ENCODE measurements at places on chromosomes 5 and 9. TPM values are rescaled to one million over a fixed set of nuclear protein-coding genes. Genes with fewer than 3 reads are reported as not detected.
A peak's percentile ranks its signal among the peaks of the same experiment; 100 is the strongest.

DNA sequence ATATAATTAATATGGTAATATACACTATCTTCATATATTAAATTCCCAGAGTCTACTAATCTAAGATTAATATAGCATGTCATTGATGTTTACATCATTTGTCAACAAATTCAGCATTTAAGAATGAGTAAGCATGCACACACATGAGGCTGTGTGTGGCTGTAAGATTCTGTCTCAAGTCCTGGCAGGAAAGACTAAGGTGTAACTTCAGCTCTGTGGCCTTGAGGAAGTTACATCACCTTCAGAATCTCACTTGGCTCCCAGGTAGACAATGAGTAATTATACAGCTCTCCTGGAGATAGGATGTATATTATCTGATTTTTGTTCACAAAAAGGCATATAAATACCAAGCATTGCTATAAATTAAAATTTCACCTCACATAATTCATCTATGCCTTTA lies 119.4 kb upstream of the IQGAP2 start:
- no peak for DNase-seq
- no peaks in the 10 kb centered on the region for H3K4me1 ChIP-seq
- H3K27ac ChIP-seq = no peak overlapping the region
- H3K36me3 ChIP-seq = no peaks in the 10 kb centered on the region
- H3K4me3 ChIP-seq = no peak overlapping the region
- H3K27me3 ChIP-seq = no peaks in the 10 kb centered on the region

The ZNF454 gene
- 0.61 TPM for total RNA-seq

DNA sequence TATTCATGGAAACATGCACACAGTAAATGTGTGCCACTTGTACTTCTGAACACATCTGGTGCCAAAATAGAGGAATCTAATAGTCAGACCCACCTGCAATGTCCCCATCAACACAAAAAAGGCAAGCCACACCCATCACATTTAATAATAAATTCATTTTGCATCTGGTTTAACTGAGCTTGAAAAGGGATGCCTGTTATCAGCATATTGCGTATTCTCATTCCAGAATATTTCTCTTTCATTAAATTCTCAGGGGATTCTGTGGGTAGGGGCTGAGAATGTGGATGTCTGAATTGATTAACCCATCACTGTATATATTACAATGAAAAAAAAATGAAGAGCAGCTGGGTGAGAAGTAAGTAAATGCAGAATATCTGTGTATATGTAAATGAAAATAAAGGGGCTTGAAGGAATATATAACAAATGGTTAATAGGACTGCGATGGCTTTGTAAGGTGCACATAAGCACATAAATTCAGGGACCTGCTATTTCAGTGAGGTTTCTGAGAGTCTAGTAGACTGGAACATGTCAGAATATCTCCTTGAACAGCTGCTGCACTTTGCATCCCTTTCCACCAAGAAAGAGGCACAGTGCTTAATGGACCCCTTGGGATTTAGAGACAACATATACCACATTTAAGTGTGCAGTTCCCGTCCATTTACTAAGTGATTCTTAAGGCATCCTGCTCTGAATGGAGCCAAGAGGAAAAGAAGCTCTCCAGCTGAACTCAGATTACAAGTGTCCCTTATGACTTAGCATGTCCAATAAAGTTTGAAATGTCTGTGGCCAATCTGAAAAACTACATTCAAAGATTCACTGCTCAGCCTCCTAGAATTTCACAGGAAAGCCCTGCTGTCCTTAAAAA lies 104.1 kb upstream of the NIPBL start:
- H3K4me1 ChIP-seq = no peaks in the 10 kb centered on the region
- no peaks in the 10 kb centered on the region for H3K27me3 ChIP-seq
- H3K36me3 ChIP-seq = no peaks in the 10 kb centered on the region
- no peak for DNase-seq

DNA sequence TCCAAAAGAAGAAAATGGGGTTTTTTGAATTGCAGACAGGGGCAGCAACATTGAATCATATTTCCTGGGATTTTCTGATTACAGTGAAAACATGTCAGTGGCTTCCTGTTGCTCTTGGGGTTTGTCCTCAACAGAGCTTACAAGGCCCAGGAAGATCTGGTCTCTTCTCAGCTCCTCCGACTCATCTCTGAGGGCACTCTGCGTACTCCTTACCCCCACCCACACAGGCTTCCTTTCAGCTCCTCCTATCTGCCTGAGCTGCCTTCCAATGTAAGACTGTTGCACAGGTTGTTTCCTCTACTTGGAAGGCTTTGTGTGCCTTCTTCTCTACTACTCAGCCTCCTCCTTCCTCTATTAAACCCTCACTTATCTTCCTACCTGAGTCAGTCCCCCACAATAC lies 245.1 kb upstream of the MEF2C start:
- no peaks in the 10 kb centered on the region for H3K4me1 ChIP-seq
- DNase-seq = no peak
- no peak overlapping the region for H3K4me3 ChIP-seq
- H3K27ac ChIP-seq = no peak overlapping the region

The FGF1 gene
- total RNA-seq = not detected

- DNase-seq = no peak
- H3K36me3 ChIP-seq = no peaks in the 10 kb centered on the region
- no peak overlapping the region for H3K4me3 ChIP-seq
- no peaks in the 10 kb centered on the region for H3K27me3 ChIP-seq
These were observed 53.9 kb downstream of the ZNF474 start for GRCh38 chr5:122183098-122183787.

- H3K4me3 ChIP-seq = no peak overlapping the region
- no peak overlapping the region for H3K27ac ChIP-seq
- no peaks in the 10 kb centered on the region for H3K27me3 ChIP-seq
- H3K4me1 ChIP-seq = no peaks in the 10 kb centered on the region
These were observed 13.1 kb upstream of the STXBP1 start for GRCh38 chr9:127598839-127599549.

The SEMA5A gene
- 0.02 TPM for total RNA-seq

- H3K27me3 ChIP-seq = no peaks in the 10 kb centered on the region
- peaks cover 24% of the 10 kb centered on the region for H3K4me1 ChIP-seq
- H3K27ac ChIP-seq = peak overlapping the region; percentile 61
- H3K36me3 ChIP-seq = peaks cover 21% of the 10 kb centered on the region
- peak overlapping the region; percentile 87 for H3K4me3 ChIP-seq
These were observed 368 bp downstream of the SURF1 start for GRCh38 chr9:133355881-133356357.

The HTR1A gene
- total RNA-seq = not detected

The HACD4 gene
- not detected for total RNA-seq

DNA sequence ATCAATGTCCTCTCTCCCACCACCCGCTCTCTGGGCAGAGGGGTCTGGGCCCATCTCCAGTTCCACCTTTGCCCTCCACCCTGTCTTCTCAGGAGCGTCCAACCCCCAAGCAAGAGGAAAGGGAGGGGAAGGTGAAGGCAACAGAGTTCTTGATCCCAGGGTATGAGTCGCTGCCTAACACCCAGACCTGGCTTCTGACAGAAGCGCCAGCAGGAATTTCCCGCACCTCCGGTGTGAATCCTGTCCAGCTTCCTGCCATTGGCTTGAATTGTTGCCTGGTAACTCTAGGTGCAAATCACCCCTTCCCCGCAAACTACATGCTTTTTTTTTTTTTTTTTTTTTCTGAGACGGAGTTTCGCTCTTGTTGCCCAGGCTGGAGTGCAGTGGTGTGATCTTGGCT lies 84.2 kb upstream of the IER5L start:
- H3K27me3 ChIP-seq = no peaks in the 10 kb centered on the region
- no peaks in the 10 kb centered on the region for H3K36me3 ChIP-seq
- no peak overlapping the region for H3K4me3 ChIP-seq
- no peak overlapping the region for H3K27ac ChIP-seq
- no peak for DNase-seq
- H3K4me1 ChIP-seq = peaks cover 3% of the 10 kb centered on the region

- H3K27ac ChIP-seq = peak overlapping the region; percentile 82
- H3K36me3 ChIP-seq = no peaks in the 10 kb centered on the region
- H3K27me3 ChIP-seq = no peaks in the 10 kb centered on the region
- peak; percentile 73 for DNase-seq
- H3K4me3 ChIP-seq = no peak overlapping the region
- H3K4me1 ChIP-seq = peaks cover 31% of the 10 kb centered on the region
These were observed 117.9 kb downstream of the ZSWIM6 start for GRCh38 chr5:61449804-61450492.

The C5orf34 gene
- total RNA-seq = 4.8 TPM

The CEMIP2 gene
- 14.3 TPM for total RNA-seq

The CEL gene
- 6.9 TPM for total RNA-seq

DNA sequence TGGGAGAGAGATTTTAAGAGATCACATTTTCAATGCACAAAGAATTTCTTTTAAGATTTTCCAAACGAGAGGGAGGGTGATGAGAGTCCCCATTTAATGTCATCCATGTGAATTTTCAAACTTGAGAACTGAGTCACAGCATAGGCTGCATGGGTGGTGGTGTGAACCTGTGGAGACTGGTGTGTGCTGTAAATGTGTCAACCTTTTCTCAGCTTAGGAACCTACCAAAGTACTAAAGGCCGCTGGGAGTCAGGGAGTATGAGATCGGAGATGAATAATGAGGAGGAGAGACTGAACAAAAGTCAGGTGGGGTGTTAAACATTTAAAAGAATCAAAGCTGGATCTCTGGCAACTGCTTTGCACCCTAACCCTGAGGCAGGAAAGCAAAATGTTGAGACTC lies 7.5 kb downstream of the ALDH1A1 start:
- H3K27ac ChIP-seq = no peak overlapping the region
- H3K36me3 ChIP-seq = no peaks in the 10 kb centered on the region
- H3K4me1 ChIP-seq = no peaks in the 10 kb centered on the region
- DNase-seq = no peak
- H3K27me3 ChIP-seq = peaks cover 37% of the 10 kb centered on the region

DNA sequence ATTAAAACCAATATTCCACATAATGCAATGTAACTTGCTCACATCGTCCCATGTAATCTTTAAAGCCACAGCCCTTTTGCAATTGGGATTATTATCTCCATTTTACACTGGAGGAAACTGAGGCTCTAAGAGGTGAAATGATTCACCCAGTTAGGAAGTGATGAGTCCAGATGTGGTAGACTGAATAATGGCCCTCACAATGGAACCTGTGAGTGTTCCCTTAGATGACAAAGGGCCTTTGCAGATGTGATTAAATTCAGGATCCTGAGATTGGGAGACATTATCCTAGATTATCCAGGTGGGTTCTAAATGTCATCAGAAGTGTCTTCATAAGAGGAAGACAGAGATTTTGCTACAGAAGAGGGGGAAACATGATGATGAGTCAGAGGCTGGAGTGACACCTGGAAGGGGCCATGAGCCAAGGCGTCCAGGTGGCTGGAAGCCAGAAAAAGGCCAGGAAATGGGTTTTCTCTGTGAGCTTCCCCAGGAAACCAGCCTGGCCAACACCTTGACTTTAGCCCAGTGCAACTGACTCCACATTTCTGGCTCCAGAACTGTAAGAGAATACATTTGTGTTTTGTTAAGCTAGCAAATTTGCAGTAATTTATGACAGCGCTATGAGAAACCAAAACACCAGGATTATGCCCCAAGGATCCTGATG lies 139.1 kb downstream of the KCNIP1 start:
- peaks cover 21% of the 10 kb centered on the region for H3K27me3 ChIP-seq
- peaks cover 4% of the 10 kb centered on the region for H3K4me1 ChIP-seq
- no peak for DNase-seq
- H3K27ac ChIP-seq = no peak overlapping the region
- H3K4me3 ChIP-seq = no peak overlapping the region
- no peaks in the 10 kb centered on the region for H3K36me3 ChIP-seq

- no peaks in the 10 kb centered on the region for H3K4me1 ChIP-seq
- peaks cover 36% of the 10 kb centered on the region for H3K27me3 ChIP-seq
- no peak overlapping the region for H3K4me3 ChIP-seq
- DNase-seq = no peak
These were observed 14.1 kb downstream of the CAPSL start for GRCh38 chr5:35924122-35924949.

DNA sequence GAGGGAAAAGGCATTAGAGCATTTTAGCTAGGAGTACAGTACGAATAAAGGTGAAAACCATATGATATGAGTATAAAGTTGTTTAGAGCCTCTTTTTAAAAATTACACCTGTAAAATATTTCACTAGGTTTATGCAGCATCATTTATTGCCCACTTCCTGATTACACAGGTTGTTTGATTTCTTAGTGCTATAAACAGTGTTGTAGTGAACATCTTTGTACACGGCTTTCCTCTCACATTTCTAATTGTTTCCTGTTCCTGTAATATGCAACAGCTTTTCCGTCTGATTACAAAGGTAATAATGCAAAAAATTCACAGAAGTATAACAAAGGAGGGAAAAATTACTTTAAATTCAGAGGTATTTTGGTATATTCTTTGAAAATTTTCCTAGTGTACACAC lies 13.0 kb downstream of the STOM start:
- H3K4me3 ChIP-seq = 0 out of 2 replicates have a peak overlapping the region, but pooled peaks have one; percentile 17
- no peak overlapping the region for H3K27ac ChIP-seq
- DNase-seq = no peak
- H3K27me3 ChIP-seq = no peaks in the 10 kb centered on the region

The PKD2L2 gene
- total RNA-seq = not detected

- H3K4me1 ChIP-seq = no peaks in the 10 kb centered on the region
- H3K27me3 ChIP-seq = peaks cover 53% of the 10 kb centered on the region
- no peak overlapping the region for H3K4me3 ChIP-seq
- no peaks in the 10 kb centered on the region for H3K36me3 ChIP-seq
These were observed 384.0 kb downstream of the SPOCK1 start for GRCh38 chr5:137115152-137115551.

The SPATA31D1 gene
- not detected for total RNA-seq

DNA sequence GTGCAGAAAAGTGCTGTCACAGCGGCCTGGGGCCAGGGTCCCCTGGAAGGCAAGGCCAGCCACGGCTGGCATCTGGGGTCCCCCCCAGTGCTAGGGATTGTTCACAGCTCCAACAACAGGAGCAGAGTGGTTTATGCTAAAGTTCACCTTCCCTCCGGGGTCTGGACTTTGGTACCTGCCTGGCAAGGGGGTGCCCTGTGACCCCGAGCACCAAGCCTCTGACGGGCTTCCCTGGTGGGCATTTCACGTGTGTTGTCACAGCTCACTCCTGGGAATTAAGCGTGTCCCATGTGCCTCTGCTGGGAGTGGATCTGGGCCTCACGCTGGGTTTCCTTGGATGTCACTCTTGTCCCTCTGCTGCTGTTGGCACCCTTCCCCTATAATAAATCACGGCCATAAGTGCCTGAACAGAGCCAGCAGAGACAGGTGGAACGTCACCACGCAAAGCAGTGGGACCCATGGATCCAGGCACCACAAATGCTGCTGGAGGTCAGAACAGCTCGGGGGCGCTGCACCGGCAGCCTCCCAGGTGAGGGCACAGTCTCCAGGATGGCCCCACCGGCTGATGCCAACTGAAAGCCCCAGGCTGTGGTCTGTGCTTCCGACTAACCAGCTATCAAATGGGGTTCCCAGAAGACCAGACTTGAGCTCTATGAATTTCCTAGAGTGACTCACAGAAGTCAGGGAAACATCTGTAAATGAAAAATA lies 17.8 kb upstream of the ZDHHC11 start:
- H3K4me1 ChIP-seq = no peaks in the 10 kb centered on the region
- no peaks in the 10 kb centered on the region for H3K27me3 ChIP-seq
- H3K27ac ChIP-seq = no peak overlapping the region

- no peak for DNase-seq
- no peaks in the 10 kb centered on the region for H3K27me3 ChIP-seq
- H3K36me3 ChIP-seq = no peaks in the 10 kb centered on the region
These were observed 24.3 kb downstream of the GLT6D1 start for GRCh38 chr9:135614821-135615665.
